Hippocampal formation (tissue), 2 donors: ENCODE measurements at places on chromosomes 1 and 21.

- DNase-seq = no peak
Measured at GRCh38 chr1:60345621-60346020, 272.1 kb upstream of the C1orf87 start.

- DNase-seq = no peak
Measured at GRCh38 chr1:220878191-220879075, 810 bp upstream of the HLX start.

DNA sequence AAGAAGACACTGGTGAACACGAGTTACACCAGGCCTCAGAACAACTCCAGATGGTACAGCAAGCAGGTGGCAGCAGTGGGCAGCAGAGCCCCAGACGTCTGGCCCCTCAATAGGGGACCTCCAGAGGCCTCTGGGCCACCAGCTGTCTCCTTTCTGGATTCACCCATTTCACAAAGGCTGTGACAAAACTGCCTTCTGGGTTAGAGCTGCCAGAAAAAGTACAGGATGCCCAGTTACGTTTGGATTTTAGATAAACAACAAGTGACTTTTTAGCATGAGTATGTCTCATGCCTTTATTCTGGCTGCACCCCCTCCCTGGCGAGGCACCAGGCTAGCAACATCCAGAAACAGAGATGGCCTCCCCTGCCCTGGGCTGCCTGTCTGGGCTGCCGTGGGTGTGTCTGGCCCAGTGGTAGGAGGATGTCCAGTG lies 30.1 kb downstream of the ITPKB start:
- DNase-seq = peak; percentile 27

GRCh38 chr1:52579415-52579814 lies 22.8 kb upstream of the GPX7 start:
- DNase-seq = no peak

- DNase-seq = no peak
Measured at GRCh38 chr1:166630369-166630768, 208.9 kb upstream of the POGK start.

DNA sequence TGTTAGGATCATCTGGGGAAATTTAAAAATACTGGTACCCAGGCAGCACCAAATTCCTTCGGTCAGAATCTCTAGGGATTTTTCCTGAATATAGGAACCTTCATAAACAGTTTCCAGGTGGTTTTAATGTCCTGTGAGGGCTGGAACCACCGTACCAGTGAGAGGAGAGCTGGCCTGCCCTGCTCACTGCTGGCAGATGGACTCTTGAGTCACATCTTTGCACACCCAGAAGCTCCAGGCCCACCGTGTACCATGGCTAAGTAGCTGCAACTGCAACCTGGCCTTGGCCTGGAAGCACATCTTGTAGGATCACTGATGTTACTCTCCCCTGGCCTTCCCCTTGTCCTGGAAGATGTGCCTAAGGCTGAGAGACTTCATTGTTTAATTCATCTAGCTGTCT lies 181.5 kb downstream of the DISC1 start:
- no peak for DNase-seq

DNA sequence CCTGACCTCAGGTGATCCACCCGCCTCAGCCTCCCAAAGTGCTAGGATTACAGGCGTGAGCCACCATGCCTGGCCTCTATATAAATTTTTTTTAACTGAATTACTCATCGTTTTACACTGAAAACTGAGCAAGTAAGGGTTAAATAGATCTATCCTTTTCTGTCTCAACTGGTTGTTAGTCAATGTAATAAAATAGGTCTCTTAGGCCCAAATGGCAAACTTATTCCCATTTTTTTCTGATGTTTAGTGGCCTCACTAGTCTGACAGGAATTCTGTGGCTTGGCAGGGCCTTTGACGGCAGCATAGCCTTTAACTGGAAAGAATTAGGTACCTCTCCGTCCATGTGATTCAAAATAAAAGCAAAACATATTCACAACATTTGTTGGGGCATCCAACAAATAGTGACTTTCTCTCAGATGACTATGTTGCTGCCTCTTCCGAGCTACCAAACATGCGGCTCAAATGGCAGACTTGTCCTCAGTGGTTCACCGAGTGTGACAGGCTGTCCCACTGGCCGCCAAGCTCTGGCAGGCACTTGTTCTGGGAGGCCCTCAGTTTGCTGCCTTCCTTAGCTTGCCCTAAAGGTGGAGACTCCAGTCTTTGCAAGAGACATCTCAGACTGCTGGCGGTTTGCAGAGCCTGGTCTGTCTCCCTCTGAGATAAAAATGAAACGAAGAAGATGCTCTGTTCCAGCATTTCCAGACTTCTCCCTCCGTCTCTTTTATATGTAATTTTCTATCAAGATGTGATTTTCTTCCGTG lies 17.4 kb downstream of the ATP1A4 start:
- DNase-seq = no peak

- no peak for DNase-seq
Measured at GRCh38 chr1:206792939-206793607, 20.8 kb upstream of the IL10 start.

GRCh38 chr1:115744646-115745275 lies 23.8 kb downstream of the CASQ2 start:
- DNase-seq = no peak

- no peak for DNase-seq
Measured at GRCh38 chr1:174296309-174296708, 137.0 kb downstream of the RABGAP1L start.

DNA sequence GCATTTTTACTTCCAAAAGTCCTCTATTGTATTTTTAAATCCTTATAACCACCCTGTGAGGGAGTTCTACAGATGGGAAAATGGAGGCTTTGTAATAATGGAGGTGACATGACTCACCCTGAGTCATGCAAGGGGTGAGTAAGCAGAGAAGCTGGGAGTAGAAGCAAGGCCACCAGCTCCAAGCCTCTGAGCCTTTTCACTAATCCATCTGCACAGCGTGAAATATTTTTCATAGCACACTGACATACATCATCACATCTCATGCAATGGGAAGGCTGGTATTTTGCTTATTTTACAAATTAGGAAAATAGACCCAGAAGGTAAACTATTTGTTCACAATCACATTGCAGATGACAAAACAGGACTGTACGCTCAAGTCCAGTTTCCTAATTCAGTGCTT lies 96.9 kb downstream of the KCNH1 start:
- DNase-seq = no peak

- peak; percentile 5 for DNase-seq
Measured at GRCh38 chr1:223500560-223501425, 107.6 kb downstream of the CCDC185 start.

DNA sequence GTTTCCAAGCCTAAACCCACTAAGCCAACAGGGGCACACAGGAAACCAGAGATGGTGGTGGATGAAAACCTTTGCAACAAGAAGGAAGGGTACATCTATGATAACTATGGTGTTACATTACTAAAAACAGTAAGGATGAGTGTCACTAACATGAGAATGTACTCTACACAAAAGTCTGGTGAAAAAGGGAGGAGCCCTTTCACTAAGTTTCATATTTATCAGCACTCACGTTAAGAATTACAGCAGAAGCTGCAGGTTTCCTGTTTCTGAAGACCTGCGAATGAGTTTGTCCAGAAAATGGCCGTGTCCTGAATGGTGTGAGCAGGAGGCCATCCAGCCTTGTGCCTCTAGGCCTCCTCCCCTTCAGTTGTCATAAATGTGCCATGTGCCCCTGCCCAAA lies 17.8 kb downstream of the ABCG1 start:
- no peak for DNase-seq

GRCh38 chr1:36034692-36035091 lies 49.2 kb upstream of the TEKT2 start:
- no peak for DNase-seq

DNA sequence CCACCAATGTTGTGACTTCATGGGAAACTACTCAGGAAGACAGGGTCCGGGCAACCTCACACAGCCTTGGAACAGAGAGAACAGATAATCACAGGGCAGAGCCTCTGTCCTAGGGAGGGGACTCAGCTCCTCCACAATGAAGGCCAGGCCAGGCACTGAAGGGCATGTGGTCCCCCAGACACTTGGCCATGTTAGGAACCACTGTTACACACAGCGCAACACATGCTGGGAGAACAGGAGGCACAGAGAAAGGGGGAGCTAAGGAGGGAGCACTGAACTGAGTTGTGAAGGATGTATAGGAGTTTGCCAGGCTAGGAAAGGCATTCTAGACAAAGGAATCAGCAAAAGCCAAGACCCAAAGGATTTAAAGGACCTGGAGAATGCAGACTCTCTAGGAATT lies 127.6 kb downstream of the DMRTB1 start:
- DNase-seq = no peak

DNA sequence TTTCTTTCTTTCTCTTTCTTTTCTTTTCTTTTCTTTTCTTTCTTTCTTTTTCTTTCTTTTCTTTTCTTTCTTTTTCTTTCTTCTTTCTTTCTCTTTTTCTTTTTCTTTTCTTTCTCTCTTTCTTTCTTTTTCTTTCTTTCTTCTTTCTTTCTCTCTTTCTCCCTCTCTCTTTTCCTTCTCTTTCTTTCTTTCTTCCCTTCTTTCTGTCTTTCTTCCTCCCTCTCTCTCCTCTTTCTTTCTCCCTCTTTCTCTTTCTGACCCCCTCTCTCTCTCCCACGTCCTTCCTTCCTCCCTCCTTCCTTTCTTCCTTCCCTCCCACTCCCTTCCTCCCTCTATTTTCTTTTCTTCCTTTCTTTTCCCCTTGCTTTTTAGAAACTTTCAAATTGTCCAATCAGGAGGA lies 333.6 kb downstream of the PAPPA2 start:
- no peak for DNase-seq

DNA sequence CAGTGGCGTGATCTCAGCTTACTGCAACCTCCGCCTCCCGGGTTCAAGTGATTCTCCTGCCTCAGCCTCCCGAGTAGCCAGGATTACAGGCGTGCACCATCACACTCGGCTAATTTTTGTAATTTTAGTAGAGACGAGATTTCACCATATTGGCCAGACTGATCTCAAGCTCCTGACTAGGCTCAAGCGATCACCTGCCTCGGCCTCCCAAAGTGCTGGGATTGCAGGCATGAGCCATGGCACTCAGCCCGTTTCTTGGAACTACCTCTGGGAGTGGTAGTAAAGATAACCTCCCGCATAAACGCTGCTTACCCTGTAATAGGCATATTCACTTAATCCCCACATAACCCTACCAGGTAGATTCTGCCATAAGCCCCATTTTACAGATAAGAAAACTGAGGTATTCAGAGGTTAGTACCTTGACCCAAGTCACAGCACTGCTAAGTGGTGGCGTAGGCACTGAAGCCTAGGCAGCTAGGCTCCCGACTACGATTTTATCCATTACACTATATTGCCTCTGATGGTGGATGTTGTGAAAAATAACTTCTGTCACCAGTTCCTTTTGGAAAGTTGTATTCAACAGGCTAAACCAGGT lies 143.8 kb downstream of the SDCCAG8 start:
- DNase-seq = no peak

DNA sequence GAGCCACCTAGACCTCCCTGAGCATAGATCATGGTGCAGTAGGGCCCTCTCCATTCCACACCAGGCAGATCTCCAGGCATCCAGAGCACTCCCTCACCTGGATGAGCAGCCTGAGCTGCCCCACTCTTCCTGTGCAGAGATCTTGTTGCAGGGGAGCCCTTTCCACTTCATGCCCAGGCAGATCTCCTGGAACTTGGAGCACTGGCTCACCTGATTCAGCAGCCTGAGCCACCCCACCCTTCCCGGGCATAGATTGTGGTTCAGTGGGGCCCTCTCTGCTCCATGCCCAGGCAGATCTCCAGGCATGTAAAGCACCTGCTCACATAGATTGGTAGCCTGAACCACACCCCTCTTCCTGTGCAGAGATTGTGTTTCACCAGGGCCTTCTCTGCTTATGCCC lies 78.0 kb downstream of the SEC16B start:
- DNase-seq = no peak

GRCh38 chr1:192869308-192869940 lies 60.6 kb downstream of the RGS2 start:
- no peak for DNase-seq

DNA sequence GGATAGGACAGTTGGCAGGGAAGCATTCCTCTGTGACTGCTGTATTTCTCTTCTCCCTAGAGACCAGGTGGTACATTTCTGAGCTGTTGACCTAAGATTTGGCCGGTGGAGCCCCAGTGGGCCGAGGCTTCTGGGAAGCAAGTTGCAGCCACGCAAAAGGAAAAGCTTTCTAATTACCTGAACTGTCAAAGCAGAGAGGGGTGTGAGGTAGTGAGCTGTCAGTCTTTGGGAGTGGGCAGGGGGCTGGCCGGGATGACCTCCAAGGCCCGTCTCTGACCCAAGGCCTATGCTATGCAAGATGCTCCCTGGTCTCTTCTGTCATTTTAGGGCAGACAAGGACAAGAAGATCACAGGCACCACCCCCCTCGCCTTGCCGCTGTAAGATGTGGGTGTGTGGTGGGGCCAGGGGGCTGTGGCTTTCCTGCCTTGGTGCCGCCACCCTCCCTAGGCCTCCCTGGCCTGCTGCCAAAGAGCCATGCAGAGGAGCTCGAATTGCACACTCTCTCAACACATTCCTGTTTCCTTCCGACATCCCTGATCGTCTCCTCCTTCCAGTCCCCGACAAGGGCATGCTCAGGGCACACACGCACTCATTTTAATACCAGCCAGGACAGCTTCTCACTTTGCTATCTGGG lies 7.7 kb downstream of the PADI1 start:
- no peak for DNase-seq

DNA sequence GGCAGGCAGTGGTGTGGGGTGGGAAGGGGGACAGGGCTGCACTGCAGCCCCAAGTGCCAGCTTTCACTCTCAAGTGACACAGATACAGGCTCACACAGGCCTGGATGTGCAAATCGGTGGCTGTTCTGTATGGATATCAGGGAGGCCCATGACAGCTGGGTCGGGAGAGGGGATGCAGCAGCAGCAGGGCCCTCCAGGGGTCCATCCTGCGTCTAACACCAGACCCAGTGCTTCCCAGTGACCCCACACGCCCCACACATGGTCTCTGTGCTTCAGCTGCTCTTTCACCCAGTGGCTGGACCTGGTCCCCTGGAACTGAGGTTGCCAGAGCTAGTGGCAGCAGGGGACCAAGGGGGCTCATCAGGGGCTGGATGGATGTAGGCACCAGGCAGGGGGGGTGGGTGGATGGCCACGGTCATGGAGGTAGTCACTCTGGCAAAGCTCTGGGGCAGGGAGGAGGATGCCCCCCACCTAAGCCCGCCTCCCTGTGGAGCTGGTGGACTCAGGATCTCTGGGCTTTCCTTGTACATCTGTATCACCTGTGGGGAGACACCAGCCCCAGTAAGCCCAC lies 13.9 kb downstream of the BTBD19 start:
- no peak for DNase-seq

GRCh38 chr1:44236490-44237272 lies 23.4 kb downstream of the DMAP1 start:
- DNase-seq = no peak

- DNase-seq = no peak
Measured at GRCh38 chr1:111497592-111497991, 5.8 kb downstream of the ADORA3 start.

GRCh38 chr1:40897513-40897912 lies 35.4 kb upstream of the CITED4 start:
- no peak for DNase-seq
